Activated CD4-positive, alpha-beta memory T cell treated with anti-CD3 and anti-CD28 coated beads, Interleukin-2, amount 10 ng/mL, durations not matched to agents 7 days and 5 days (primary cell): ENCODE measurements at places on chromosomes 2 and 18.

- no peak for DNase-seq
These were observed 80.8 kb downstream of the RTN4 start for GRCh38 chr2:54969295-54969939.

DNA sequence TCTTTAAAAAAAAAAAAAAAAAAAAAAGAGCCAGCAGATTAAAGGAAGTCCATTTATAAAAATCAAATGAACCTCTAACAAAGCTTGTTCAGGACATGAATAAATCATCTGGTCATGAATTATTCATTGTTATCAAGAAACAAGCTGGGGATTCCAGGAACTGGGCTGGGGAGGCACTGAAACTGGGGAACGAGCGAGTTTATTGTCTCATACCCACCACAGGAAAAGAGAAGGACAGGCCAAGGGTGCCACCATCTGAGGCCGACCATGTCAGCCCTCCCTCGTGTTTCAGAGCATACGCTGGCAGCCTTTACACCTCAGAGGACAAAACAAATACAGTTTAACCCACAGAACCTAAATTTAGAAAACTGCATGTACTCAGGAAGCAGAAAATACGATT lies 164.2 kb downstream of the VWC2L start:
- DNase-seq = no peak

DNA sequence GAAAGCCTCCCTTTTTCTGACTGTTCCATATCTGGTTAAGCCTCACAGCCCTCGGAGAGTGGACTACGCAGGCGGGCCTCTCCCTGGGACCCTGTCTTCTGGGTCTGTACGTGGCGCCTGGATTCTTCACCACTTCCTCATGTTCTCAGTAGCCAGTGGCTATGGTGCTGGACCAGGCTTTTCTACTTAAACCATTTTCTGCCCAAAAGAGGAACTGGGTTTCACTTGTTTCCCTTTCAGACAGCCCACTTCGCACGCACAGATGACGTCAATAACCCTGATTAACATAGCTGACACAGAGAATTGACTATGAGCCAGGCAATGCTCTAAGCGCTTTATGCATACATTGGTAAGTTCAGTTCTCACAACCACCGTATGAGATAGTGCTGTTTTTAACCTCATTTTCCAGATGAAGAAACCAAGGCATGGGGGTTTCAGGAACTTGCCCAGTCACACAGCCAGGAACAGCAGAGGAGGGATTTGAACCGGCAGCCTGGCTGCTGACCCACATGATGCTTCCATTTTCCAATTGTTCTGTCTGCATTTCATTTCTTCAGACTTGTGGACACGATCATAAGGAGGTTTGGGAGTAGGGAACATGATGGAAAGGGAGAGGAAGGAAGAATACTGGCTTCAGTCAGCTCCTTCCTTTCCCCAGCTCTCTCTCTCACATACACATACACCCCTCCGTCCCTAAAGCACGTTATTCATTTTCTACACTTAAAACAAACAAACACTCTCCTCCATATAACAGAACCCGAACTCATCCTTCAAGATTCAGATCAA lies 41.7 kb downstream of the MYOM1 start:
- peak; percentile 20 for DNase-seq

- no peak for DNase-seq
These were observed 23.1 kb upstream of the GPC1 start for GRCh38 chr2:240412211-240412861.
